ENCODE measurements at places on chromosomes 12 and 14. TPM values are rescaled to one million over a fixed set of nuclear protein-coding genes. Genes with fewer than 3 reads are reported as not detected.

The B3GNT4 gene
- 2.2 TPM for polyA plus RNA-seq

The SLC25A21 gene
- 8.4 TPM for polyA plus RNA-seq

The GCN1 gene
- 27.0 TPM for polyA plus RNA-seq

The P2RX7 gene
- polyA plus RNA-seq: 0.79 TPM

The ATXN2 gene
- polyA plus RNA-seq: 62.9 TPM

The BMAL2 gene
- polyA plus RNA-seq: 0.72 TPM

The NKX2-8 gene
- not detected for polyA plus RNA-seq

The HOXC11 gene
- not detected for polyA plus RNA-seq

The NOXRED1 gene
- polyA plus RNA-seq: not detected

The KRT85 gene
- polyA plus RNA-seq: not detected

The EIF5 gene
- 441 TPM for polyA plus RNA-seq

The MYO1H gene
- not detected for polyA plus RNA-seq

The APAF1 gene
- polyA plus RNA-seq: 11.8 TPM

The HOXC13 gene
- polyA plus RNA-seq: not detected

The TAS2R8 gene
- not detected for polyA plus RNA-seq

The CCDC177 gene
- polyA plus RNA-seq: not detected

The SLC25A29 gene
- 55.8 TPM for polyA plus RNA-seq

The RPL10L gene
- polyA plus RNA-seq: not detected

The FAM181A gene
- not detected for polyA plus RNA-seq
